Colonic mucosa (tissue), 4 donors: ENCODE measurements at places on chromosomes 1 and 21. TPM values are rescaled to one million over a fixed set of nuclear protein-coding genes. Genes with fewer than 3 reads are reported as not detected.
A peak's percentile ranks its signal among the peaks of the same experiment; 100 is the strongest.

GRCh38 chr21:28317177-28317950, 675.3 kb downstream of the LTN1 start:
- no peak for DNase-seq
- no peaks in the 10 kb centered on the region for H3K4me1 ChIP-seq
- H3K27ac ChIP-seq = no peak overlapping the region
- no peaks in the 10 kb centered on the region for H3K36me3 ChIP-seq
- H3K4me3 ChIP-seq = no peak overlapping the region

- peak; percentile 69 for DNase-seq
- H3K36me3 ChIP-seq = no peaks in the 10 kb centered on the region
- no peaks in the 10 kb centered on the region for H3K4me1 ChIP-seq
- H3K27ac ChIP-seq = no peak overlapping the region
- no peak overlapping the region for H3K4me3 ChIP-seq
- H3K27me3 ChIP-seq = no peaks in the 10 kb centered on the region
These were observed 27.8 kb upstream of the CD84 start for GRCh38 chr1:160607011-160607671.

Gene ALG14
- total RNA-seq = 19.4 TPM

GRCh38 chr1:227935826-227936225, 11.9 kb downstream of the WNT9A start:
- no peaks in the 10 kb centered on the region for H3K27me3 ChIP-seq
- DNase-seq = no peak
- H3K4me1 ChIP-seq = no peaks in the 10 kb centered on the region

- H3K4me1 ChIP-seq = no peaks in the 10 kb centered on the region
- no peak overlapping the region for H3K4me3 ChIP-seq
- no peak overlapping the region for H3K27ac ChIP-seq
- no peak for DNase-seq
- no peaks in the 10 kb centered on the region for H3K27me3 ChIP-seq
- H3K36me3 ChIP-seq = no peaks in the 10 kb centered on the region
These were observed 131.0 kb upstream of the HMCN1 start for GRCh38 chr1:185603158-185603557.

GRCh38 chr1:226814751-226815537, 55.5 kb upstream of the PSEN2 start:
- H3K27ac ChIP-seq = peak overlapping the region; percentile 38
- no peak overlapping the region for H3K4me3 ChIP-seq
- DNase-seq = peak; percentile 79

DNA sequence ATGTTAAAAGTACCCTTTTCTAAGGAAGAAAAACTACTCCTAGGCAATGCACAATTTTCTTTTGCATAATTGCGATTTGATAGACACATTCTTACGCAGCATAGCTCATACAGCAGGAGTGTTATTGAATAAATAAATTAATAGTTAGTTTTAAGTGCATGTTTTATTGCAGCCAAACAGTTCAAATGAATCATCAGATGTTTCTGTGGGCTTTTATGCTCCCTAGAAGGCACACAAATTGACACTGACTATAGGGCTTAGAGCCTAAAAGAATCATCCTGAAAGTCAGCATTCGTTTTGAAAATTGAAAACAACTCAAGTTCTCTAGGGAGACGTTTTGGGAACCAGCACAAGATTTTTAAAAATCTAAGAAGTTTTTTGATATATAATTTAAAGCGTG, 411.9 kb downstream of the HLX start:
- H3K27ac ChIP-seq = no peak overlapping the region
- H3K27me3 ChIP-seq = no peaks in the 10 kb centered on the region
- H3K4me1 ChIP-seq = no peaks in the 10 kb centered on the region
- H3K4me3 ChIP-seq = no peak overlapping the region
- H3K36me3 ChIP-seq = no peaks in the 10 kb centered on the region

- peaks cover under 1% of the 10 kb centered on the region for H3K27me3 ChIP-seq
- H3K4me3 ChIP-seq = no peak overlapping the region
- H3K36me3 ChIP-seq = no peaks in the 10 kb centered on the region
- DNase-seq = peak; percentile 42
These were observed 18.0 kb downstream of the BMP8A start for GRCh38 chr1:39509360-39510009.

Gene FLG2
- not detected for total RNA-seq

DNA sequence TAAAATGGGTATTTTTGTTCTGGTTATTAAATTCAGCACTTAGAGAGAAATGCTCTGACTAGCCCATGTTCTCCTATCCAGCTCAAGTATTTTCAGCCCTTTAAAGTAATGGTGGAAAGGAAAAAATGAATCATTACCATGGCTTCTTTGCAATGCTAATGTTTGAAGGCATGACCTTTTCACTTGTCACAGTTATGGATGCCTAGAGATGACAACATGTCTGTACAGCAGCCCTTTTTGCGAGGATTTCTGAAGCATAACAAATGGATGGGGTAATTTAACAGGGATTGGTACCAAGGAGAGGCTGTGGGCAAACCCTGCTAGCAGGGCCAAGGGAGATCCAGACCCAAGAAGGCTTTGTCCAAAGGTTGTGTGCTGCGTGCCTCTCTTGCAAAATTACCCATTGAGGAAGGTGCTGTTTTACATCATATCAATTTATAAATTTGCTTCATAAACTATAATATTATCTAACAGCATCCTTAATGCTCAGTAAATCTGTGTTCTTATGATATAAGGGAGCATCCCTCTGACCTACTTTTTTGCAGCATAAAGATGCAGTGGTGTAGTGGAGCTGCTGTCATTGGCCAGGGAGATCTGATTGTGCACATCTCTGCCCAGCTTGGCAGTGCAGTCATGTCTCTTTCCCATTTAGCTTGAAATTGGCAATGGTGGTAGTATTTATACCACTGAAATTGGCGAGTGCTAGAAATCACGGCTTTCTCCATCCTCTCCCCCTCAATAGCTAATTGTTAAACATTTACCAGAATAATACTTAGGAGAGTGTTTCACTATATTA, 327.1 kb downstream of the PCP4 start:
- H3K27me3 ChIP-seq = no peaks in the 10 kb centered on the region
- H3K4me3 ChIP-seq = no peak overlapping the region
- DNase-seq = no peak
- H3K36me3 ChIP-seq = no peaks in the 10 kb centered on the region

DNA sequence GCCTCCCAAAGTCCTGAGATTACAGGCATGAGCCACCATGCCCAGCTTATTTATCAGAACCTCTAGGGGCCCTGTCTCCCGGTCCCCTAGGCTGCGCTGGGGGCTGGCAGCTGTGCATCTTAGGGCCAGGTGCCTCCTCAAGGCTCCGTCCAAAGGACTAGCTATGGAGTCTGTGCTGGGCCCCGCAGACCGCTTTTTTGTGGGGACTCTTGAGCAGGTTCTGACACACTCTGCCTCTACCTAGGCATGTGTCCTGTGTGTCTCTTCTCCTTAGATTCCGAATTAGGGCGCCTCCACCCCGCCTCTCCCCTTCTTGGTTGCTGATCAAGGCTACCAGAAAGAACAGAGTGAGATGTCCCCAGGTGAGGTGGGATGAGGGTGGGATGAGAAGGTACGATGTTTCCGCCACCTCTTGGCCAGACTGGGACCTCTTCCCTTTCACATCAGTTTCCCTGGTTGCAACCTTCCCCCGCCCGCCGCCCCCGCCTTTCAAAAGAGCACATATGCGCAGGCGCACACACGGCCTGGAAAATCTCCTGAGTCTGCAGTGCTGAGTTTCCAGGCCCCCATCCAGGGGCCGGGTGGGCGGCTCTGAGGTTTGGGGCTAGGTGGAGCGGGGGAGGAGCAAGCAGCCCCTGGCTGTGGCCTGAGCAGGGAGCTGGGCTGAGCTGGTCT, 5.0 kb upstream of the PTPN7 start:
- no peaks in the 10 kb centered on the region for H3K27me3 ChIP-seq
- no peaks in the 10 kb centered on the region for H3K36me3 ChIP-seq
- no peak overlapping the region for H3K27ac ChIP-seq
- H3K4me1 ChIP-seq = no peaks in the 10 kb centered on the region
- DNase-seq = no peak
- no peak overlapping the region for H3K4me3 ChIP-seq

GRCh38 chr1:233983811-233984210, 79.3 kb downstream of the SLC35F3 start:
- no peaks in the 10 kb centered on the region for H3K4me1 ChIP-seq
- no peak overlapping the region for H3K27ac ChIP-seq
- DNase-seq = no peak
- H3K4me3 ChIP-seq = no peak overlapping the region
